ENCODE measurements at places on chromosomes 16 and 17.

DNA sequence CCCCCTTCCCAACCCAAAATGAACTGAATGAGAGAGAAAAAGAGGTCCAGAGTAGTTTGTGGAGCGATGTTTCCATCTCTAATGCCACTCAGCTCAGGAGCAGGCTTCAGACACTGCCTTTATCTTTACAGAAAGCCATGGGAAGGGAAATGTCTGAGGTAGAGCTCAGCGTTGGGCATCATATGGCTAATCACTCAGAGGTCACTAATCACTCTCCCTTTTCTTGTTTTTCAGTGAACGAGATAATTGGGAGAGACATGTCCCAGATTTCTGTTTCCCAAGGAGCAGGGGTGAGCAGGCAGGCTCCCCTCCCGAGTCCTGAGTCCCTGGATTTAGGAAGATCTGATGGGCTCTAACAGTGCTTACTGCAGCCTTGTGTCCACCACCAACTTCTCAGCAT, 9.8 kb downstream of the ESRP2 start:
- no peak for DNase-seq

DNA sequence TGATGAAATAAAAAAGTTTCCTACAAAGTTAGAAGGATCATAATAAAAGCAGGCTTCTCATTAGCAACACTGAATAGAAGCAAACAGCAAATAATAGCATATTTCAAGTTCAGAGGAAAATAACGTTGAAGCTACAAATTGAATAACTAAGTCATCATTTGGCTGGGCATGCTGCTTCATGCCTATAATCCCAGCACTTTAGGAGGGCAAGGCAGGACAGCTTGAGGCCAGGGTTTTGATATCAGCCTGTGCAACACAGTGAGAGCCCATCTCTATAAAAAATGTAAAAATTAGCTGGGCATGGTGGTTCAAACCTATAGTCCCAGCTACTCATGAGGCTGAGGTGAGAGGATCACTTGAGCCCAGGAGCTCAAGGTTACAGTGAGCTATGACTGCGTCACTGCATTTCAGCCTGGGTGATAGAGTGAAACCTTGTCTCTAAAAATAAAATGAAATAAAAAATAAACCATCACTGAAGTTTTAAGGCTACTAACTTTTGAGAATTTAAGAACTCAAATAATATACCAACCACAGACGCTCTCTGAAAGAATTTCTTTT, 25.5 kb downstream of the NCOR1 start:
- DNase-seq: no peak

DNA sequence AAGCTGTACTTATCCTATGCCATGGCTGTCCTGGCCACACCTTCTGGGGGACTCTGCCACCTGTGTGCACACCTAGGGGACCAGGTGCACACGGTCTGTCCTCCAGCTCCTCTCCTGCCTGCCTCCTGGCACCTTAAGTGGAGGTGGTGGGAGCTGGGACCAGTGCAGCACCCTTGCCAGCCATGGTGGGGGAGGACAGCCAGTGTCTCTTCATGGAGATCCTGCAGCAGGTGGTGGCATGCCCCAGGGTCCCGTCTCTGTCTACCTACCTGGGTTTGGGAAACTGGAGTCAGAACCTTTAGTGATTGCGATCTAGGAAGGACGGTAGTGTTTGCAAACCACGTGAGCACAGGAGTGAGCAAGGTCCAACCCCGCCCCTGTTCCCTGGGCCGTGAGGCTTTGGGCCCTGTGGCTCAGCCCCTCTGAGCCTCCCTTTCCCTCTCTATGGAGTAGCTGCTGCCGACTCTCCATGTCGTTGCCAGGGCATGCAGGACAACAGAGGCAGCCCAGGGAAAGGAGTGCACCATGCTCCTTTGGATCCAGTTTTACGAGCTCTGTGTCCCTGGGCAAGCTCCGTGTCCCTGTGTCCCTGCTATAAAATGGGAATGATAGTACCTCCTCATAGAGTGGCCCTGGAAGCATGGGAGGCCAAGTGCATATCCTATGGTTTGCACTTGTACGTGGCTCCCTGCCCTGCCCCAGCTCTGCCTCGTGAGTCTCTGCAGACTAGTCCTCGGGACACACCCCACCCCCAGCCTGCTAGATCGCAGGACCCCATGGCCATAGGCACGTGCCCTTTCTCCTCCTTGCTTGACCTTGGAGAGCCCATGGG, 7.1 kb downstream of the ADGRG1 start:
- DNase-seq: no peak

DNA sequence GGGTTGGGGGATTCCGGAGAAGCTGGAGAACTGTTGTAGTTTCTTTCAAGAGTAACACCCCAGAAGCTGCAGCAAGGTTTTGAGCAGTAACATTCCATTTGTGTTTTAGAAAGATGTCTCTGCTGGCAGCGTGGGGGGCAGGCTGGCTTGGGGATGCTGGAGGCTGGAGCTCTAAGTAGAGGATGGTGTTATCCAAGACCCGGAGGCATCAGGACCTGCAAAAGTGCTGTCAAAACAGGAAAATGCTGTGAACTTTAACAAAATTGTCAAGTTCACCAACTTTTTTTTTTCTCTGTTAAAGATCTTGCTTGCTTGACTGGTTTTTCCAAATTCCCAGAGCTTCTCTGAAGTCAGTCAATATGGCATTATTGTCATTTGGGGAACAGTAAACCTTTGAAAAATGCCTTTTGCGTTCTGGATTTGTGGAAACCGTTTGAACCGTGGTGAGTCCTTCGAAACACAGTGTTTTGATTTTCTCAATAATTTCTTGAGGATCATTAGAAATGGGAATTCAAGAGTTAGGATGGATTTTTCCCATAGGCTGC, 189.6 kb upstream of the NLRP1 start:
- no peak for DNase-seq

GRCh38 chr16:88917146-88917914, 50.9 kb upstream of the PABPN1L start:
- no peak for DNase-seq

DNA sequence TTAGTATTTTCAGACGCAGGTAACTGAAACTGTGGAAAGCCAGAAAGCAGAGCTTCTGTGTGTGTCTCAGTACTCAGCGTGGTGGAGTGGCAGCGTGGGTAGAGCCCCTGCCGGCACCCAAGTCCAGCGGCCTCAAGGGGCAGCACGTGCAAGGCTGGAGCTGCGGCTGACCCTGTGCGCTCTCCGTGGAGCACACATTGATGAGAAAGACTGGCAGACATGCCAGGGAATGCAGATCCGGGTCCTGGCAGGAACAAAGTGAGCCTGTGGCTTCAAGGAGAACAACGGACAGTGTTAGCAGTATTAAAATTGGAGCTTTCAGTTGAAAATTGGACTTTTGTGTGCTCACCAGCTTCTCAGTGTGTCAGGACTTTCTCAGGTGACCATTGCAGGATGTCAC, 23.3 kb downstream of the ZC3H18 start:
- DNase-seq: no peak

GRCh38 chr16:88865310-88865709, 1.1 kb downstream of the PABPN1L start:
- no peak for DNase-seq

- no peak for DNase-seq
These were observed 624.3 kb upstream of the SOX9 start for GRCh38 chr17:71496552-71496951.

DNA sequence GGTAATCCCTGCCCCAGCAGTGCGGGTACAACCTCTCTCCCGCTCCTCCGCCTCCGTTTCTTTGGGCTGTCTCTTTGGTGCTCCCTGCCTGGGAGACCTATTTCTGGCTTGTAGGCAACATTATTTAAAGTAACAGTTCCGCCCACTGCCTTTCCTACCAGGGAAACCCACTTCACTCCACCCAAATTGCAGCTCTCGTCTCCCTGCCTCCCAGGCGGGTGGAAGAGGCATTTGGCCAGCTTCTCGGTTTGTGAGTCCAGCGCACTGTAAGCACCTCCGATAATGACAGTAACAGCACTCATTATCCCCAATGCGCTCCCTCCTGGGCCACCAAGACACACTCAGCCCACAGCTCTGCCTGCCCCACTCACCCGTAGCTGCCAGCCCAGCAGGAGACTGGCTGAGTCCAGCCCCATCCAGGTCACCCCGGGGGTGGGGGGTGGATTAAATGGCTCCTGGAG, 165.1 kb upstream of the CDC42EP4 start:
- DNase-seq: no peak

DNA sequence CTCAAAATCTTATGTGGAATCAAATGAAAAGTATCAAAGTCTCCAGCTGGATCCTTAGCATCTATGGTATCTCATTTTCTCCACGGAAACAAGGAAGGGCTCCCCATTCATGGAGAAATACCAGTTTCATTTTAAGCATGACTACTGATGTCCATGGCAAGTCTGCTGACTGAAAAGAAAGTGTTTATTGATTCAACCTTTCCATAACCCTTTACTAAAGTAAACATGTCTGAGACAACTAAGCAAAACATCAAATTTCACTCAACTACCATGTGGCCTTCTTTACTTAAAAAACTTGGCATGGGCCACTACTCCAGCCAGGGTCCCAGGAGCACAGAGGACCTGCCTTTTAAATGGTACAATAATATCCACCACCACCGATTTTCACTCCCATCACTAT, 928.0 kb upstream of the SOX9 start:
- DNase-seq: no peak

GRCh38 chr17:4728124-4728523, 3.1 kb upstream of the MED11 start:
- DNase-seq: no peak

GRCh38 chr16:11609474-11610120, 22.9 kb upstream of the LITAF start:
- DNase-seq: no peak

DNA sequence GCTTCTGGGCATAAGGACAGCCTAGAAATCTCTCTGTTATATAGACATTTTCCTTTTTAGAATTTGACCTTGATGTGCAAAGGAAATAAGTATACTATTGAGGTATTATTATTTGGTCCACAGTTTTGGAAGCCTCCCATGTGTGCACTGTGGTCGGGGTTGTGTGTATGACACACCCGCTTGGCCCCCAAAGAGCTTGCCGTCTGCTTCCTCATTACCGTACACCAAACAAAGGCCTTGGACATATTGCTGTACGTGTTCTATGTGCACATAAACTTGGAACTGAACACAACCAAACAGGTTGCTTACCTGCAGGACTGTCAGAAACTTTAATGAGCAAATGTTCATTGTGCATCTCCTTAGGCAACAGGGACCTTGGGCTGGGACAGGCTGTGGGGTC, 38.2 kb downstream of the METRNL start:
- no peak for DNase-seq

- DNase-seq: no peak
These were observed 10.3 kb upstream of the CCL22 start for GRCh38 chr16:57348327-57348726.

DNA sequence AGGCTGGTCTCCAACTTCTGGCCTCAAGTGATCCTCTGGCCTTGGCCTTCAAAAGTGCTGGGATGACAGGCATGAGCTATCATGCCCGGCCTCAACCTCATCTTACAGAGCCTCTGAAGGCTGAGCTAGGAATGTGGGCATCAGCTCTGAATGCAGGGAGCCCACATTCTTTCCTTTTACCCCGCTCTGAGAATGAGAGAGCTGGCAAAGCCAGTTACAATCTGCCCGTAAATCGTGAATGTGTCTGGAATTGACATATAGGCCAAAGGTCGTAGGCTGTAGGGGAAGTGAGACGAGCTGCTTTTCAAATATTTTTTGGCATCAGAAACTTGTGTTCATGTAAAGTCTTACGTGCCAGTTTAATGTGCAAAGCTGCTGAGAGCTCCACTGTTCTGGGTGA, 4.5 kb downstream of the TMEM238L start:
- DNase-seq: no peak

GRCh38 chr17:34981538-34982241, 1.4 kb downstream of the LIG3 start:
- peak; percentile 63 for DNase-seq

- no peak for DNase-seq
These were observed 19.1 kb upstream of the PHKG2 start for GRCh38 chr16:30728899-30729672.

GRCh38 chr17:20280851-20281250, 186.5 kb downstream of the LGALS9B start:
- no peak for DNase-seq

- DNase-seq: no peak
These were observed 21.6 kb upstream of the NCBP3 start for GRCh38 chr17:3867606-3868005.

Measured in SK-N-DZ (cell line).